ENCODE measurements at places on chromosomes 16 and 17.

DNA sequence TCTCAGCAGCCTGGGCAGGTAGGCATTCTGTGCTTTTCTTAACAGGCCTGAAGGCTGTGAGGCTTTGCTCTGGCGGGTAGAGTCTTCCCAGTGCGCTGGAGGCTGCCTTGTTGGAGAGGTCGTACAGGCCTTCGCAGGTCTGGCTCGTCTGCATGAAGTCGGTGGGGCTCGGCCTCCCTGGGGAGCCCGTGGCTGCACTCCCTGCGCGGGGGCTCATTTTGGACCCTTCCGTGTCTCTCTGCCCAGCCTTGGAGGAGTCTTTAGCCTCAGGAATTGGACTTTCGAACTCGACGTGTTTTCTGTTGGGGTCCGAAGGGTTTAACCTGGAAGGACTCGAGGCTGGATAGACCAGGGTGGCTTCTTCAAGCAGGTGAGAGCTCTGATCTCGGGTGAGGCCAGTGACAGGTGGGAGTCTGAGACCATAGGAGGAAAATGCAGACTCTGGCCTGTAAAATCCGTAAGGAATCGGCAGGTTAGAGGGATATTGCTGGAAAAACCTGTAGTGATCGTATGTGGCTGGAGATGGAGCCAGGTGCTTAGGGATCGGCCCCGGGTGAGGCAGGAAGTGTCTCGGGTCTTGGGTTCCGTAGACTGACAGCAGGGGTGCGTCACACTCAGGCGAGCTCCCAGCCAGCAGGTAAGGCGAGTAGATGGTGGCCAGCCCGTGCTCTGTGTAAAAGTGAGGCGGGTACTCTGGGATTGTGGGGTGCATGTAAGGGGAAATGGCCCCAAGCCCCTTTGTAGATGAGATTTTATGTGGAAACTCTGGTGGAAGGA is 8.6 kb downstream of the ZNF750 start:
- DNase-seq = no peak

DNA sequence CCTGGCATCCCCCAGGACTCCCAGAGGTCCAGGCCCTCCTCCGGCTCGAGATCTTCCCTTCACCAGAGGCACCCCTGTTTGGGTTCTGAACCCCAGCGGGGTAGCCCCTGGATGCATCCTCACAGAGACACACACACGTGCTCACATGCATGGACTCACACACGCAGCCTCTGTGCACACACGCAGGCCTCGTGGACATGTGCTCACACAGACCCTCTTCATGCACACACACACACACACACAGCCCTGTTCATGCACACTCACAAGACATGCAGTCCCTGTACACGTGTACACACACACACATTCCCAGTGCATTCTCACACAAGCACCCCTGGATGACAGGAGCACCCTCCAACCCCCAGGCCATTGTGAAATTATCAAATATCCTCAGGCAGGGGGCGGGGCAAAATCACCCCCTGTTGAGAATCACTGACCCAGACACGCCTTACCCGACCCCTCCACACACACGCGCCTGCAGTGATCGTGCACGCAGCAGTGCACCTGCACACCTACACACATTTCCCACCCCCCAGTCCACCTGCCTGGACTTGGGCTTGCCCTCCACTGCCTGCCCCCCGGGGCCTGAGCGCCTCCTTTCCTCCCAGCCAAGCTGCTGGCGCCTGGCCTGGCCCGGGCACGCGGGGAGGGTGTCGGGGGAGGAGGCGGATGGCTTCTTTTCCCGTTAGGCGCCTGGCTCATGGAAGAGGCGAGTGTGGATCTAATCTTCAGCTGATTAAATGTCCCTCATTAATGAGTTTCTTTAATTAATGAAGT is 62.6 kb downstream of the ENGASE start:
- DNase-seq = no peak

- no peak for DNase-seq
Measured at GRCh38 chr17:49241692-49242397, 11.3 kb upstream of the PHOSPHO1 start.

DNA sequence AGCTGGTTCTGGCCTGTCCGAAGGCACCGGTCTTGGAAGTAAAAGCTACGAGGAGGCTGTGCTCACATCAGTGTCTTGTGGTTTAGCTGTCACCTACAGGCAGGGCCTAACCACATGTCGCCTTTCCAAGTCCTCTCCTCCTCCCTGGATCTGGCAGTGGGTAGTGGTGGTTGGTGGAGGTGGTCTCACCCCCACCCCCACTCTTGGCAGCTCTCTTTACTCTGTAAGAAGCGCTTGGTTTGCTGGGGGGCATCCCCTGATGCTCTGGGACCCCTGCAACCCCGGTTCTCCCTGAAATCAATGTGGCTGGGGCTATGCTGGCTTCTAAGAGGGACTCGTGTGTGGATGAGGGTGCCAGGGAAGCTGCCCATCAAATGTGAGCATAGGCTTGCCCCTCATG is 68.3 kb downstream of the WIPI1 start:
- DNase-seq = no peak

GRCh38 chr16:48959204-48959603 is 322.4 kb downstream of the CBLN1 start:
- no peak for DNase-seq

DNA sequence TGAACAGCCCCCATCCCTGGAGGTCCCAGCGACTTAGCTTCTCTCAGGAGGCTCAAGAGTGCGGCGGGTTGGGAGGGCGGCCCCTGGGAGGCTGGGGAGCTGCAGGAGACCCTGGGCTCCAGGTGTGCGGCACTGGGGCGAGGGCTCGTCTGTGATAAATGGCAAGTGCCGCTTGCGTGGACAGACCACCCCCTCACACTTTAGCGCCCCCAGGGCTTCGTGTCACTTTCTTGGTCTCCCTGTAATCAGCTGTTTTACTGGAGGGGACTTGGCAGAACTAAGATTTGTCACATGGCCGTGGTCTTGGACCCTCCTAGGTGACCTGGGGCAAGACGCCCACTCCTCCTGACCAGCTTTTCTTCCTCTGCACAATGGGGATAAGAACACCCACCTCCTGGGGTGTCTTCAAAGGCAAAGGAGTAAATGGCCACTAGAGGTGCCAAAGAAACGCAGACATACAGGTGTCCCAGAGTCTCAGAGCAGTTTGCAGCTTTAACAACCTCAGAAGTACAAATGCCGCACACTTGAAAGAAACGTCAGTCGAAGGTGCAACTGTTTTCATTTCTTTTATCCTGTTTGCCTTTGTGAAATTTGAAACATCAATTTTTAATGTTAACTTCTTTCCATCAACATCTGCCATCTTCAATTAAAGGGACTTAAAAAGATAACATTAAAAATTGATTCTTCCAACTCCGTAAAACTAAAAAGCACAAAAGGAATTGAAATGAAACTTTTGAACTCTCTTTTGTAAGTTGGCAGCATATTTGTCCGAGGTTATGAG is 946 bp downstream of the OSGIN1 start:
- DNase-seq = peak; percentile 17

DNA sequence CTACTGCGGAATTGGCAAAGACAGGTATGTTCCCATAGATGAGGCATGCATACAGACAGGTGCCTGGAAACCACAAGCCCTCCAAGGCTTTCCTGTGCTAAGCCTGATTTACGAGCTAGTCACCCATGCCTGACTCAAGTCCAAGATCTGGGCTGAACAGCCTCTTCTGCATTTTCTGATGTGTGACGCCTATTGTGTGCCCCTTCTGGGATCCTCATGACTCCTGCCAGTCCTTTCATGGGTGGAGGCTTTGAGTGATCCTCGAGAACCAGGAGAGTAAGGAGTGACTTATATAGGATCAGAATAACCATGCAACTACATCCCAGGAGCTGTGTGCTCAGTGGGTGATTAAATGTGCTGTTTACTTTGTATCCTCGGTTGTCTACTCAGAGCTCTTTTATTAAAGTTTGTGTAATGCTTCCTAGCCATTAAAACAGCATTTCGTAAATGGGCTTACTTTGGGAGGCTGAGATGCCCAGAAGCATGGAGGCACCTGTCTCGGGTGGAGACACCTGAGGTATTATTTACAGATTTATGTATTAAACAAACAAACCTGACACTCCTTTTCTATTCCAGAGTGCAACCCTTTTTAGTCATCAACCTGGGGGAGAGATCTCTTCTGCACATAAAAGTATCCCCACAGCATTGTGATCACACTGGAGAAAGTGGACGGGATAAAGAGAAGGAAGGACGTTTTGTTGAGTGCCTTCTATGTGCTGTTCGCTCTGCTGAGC is 373.0 kb upstream of the DYNLRB2 start:
- DNase-seq = no peak

DNA sequence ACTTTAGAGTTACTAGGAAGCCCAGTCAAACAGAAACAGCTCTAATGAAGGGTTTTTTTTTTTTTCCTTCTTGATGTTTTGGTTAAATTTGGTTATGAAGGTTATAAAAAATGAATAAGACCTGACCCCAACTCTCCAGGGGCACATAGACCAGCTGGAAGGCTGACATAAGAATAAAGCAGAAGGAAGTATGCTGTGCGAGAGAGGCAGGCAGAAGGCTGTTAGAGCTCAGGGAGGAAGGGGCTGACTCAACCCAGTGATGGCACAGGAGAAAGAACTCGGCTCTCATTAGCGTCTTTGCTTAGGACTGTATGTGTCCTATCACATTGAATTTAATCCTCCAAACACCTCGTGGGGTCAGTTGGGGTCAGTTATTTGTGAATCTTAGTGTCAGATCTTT is 474.6 kb downstream of the PMP22 start:
- DNase-seq = no peak

DNA sequence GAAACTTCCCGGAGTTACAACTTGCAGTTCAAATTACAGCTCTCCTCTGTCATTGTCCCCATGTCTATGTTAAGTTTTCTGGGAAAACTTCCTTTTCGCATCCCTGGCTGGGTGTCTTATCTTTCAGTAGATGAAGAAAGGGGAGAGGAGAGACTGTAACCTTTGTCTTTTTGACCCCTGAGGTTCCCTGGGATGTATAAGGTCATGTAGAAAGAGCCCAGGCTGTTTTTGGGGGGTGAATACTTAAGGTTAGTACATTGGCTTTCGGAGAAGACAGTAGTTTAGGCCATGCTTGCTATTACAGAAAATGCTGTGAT is 31.1 kb downstream of the HS3ST3B1 start:
- DNase-seq = no peak

- no peak for DNase-seq
Measured at GRCh38 chr17:74429604-74430384, 2.1 kb upstream of the GPRC5C start.

GRCh38 chr16:73052576-73052975 is 4.6 kb upstream of the ZFHX3 start:
- no peak for DNase-seq

GRCh38 chr17:11644265-11645212 is 46.3 kb downstream of the DNAH9 start:
- DNase-seq = peak; percentile 45

- DNase-seq = peak; percentile 77
Measured at GRCh38 chr17:82424001-82424862, 5.8 kb upstream of the OGFOD3 start.

- no peak for DNase-seq
Measured at GRCh38 chr16:1789643-1790045, 3.9 kb downstream of the IGFALS start.

- DNase-seq = no peak
Measured at GRCh38 chr17:42774066-42774745, 957 bp downstream of the VPS25 start.

- DNase-seq = no peak
Measured at GRCh38 chr16:86374603-86375130, 135.7 kb upstream of the FOXF1 start.

DNA sequence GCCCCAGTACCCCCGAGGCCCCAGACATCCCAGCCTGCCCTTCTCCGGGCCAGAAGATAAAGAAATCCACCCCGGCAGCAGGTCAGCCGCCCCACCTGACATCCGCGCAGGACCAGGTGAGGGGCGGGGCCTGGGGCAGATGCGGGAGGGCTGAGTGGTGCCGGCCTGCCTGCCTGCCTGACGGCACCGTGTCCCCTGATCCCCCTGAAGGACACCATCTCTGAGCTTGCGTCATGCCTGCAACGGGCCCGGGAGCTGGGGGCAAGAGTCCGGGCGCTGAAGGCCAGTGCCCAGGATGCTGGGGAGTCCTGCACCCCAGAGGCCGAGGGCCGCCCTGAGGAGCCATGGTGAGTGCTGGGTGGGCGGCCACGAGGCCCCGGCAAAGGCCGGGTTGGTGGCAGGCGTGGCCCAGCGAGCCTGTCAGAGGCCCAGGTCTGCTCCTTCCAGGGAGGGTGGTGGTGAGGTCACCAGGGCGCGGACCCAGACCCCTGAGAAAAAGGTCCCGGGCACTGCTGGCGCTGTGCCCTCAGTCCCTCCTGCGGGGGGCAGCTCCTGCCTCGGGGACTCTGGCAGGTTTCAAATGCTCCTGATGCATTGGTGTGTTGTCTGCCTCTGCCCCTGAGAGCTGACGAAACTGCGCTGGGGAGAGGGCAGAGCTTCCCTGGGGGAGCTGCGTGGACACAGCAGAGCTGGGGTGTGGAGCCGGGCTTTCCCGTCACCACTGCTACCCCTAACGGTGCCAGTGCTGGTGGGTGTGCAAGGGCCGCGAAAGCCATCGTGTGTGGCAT is 1.2 kb downstream of the CDT1 start:
- peak; percentile 63 for DNase-seq

- no peak for DNase-seq
Measured at GRCh38 chr16:84379709-84380362, 11.5 kb downstream of the ATP2C2 start.

DNA sequence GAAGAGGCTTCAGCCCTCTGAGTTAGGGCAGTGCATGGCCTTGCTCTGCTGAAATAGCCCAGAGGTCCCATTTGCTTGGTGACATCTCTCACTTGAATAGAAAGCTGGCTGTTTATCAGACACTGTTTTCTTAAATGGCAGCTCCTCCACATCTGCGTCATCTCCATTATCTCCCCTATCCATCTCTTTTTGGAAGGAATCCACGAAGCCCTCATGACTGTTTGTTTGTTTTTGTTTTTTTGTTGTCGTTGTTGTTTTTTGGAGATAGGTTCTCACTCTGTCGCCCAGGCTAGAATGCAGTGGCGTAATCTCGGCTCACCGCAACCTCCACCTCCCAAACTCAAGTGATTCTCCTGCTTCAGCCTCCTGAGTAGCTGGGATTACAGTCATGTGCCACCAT is 16.6 kb downstream of the NAA60 start:
- DNase-seq = no peak

- DNase-seq = no peak
Measured at GRCh38 chr16:75494661-75495075, 573 bp downstream of the CHST6 start.

DNA sequence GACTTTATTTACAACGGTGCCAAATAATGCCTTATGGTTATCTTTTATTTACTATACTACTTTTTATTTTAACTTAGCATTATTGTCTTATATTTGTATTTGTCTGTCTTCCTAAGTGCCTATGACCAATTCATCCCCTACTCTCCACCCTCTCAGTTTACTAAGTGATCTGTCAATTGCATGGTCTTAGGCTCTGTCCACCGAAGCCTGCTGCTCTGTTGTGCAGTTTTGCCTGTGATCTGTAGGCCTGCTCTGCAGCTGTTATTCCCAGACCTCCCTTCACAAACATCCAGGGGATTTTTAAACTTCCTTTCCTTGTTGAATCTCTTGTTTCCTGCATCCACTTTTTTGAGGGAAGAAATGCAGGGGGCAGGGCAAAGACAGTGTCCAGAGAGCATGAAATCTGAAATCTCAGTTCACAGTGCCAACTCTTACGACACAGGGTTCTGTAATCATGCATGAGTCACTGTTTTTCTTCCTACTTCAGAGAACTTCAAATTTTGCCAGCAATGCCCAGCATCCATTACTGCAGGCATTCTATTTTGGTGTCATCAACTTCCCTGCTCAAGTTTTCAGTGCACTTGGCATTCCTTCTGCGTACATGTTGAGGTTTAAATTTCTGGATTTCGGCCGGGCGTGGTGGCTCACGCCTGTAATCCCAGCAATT is 11.4 kb downstream of the SLFN5 start:
- DNase-seq = no peak

GRCh38 chr16:19804538-19805323 is 79.9 kb downstream of the GPRC5B start:
- peak; percentile 54 for DNase-seq

GRCh38 chr17:75131278-75132017 is at the start of gene NT5C:
Gene NT5C (minus strand): TSS chr17:75131742. CDS start chr17:75131707, 35 bp downstream.
- peak; percentile 83 for DNase-seq

All from activated CD4-positive, alpha-beta memory T cell treated with anti-CD3 and anti-CD28 coated beads for 36 hours (primary cell).